Activated T-helper 9 cell treated with anti-CD3 and anti-CD28 coated beads, Interleukin-2, amount 50 U/mL, for 16 hours (primary cell): ENCODE measurements at places on chromosomes 2 and 18.

DNA sequence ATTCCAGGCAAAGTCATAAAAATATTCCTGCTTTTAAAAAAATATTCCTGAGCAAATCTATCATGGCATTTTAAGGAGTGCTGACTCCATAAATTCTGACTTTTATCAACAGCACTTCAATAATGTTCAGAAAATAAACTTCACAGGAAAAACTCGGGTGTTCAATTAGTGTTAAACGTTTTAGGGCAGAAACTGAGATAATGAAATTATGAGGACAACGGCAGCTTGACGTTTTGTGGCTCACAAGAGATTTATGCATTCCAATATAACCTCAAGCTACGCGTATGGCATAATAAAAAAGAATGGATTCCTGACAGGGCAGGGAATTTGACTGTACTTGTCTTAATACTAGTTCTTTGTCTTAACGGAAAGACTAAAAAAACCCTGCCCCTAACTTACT, 133.2 kb downstream of the ICOS start:
- DNase-seq, result no peak

GRCh38 chr2:37779611-37780386, 108.4 kb upstream of the CDC42EP3 start:
- DNase-seq, result no peak

DNA sequence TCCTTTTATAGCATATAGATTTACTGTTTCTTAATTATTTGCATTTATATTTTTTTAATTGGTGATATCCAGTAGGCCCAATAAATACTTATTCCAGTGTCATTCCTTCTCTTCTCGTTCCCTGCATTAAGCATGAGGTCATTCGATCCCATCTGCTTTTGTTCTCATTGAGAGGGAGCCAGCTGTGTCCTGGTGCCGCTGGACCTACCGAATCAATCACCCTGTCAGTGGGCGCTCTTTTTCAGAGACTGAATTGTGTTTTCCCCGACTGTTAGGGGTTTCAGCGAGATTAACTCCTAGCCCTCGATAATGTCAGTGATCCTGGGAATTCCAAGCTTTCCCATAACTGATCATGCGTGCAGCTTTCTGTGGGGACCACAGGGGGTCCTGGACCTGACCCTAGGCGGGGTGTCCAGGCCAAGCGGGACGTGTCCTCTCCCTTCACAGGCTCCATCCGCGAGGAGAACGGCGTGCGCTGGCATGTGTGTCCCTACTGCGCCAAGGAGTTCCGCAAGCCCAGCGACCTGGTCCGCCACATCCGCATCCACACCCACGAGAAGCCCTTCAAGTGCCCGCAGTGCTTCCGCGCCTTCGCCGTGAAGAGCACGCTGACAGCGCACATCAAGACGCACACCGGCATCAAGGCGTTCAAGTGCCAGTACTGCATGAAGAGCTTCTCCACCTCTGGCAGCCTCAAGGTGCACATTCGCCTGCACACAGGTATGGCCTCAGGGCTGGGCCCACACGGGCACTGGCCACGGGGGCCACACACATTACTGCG, 72.4 kb downstream of the ZNF236 start:
- no peak for DNase-seq

DNA sequence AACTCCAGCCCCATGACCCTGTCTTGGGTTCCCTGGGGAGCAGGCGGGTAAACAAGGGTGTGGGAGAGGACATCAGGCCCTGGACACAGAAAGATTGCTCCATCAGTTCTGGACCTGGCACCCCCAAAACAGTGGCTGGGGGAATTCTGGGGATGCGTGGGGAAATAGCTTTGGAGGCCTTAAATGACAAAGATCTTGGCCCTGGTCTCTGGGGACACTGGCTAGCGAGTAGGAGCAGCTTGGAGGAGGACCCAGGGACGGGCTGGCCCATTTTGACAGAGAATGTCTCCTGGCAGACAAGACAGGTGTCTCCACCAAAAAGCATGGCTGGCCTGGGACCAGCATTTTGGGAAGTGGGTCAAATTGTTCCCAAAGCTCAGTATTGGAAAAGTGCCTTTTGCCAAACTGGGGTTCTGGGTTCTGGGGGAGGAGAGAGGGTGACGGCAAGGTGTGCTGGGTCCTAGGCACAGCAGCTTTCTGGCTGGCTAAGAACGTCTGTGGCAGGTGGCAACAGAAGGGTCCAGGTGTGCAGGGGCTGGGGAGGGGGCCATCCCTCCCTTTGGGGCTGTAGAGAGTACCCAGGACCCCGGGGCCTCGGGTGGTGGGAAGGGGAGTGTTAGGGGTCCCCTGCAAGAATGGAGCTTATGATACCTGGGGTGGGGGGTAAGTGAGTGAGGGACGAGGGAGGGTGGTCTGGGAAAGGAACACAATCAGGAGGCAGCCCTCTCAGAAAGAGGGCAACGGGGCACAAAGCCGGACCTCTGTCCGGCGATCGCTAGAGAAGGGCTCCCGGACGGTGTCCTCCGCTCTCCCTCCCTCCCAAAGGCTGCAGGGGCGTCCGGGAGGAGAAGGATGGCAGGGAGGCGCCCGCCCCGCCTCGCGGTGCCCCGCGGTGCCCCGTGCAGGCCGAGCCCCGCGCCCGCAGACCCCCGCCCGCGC, 556 bp downstream of the CYRIA start:
- no peak for DNase-seq

GRCh38 chr2:227198866-227199265, 34.4 kb downstream of the COL4A3 start:
- no peak for DNase-seq

GRCh38 chr2:219851169-219851568, 223.7 kb downstream of the SLC4A3 start:
- DNase-seq, result no peak

- no peak for DNase-seq
These were observed 15.6 kb upstream of the FHOD3 start for GRCh38 chr18:36281936-36282335.

- DNase-seq, result no peak
These were observed 430.4 kb downstream of the LPIN1 start for GRCh38 chr2:12176623-12177454.

DNA sequence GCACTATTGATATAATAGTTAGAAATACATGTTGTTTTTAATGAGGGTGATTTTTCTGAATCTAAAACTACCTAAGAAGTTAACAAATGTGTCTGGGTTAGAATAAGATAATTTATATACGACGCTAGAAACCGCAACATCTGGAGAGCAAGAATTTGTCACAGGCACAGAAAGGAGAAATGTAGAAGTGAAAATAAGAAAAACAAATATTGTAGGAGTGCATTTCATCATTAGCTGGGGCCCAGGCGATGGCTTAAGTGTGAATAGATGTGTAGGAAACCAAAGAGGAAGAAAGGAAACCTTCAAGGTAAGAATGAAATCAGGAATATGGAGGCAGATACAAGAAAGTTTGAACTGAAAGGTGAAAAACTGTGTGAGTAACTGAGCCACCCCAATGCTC, 90.3 kb downstream of the LRP2 start:
- no peak for DNase-seq

DNA sequence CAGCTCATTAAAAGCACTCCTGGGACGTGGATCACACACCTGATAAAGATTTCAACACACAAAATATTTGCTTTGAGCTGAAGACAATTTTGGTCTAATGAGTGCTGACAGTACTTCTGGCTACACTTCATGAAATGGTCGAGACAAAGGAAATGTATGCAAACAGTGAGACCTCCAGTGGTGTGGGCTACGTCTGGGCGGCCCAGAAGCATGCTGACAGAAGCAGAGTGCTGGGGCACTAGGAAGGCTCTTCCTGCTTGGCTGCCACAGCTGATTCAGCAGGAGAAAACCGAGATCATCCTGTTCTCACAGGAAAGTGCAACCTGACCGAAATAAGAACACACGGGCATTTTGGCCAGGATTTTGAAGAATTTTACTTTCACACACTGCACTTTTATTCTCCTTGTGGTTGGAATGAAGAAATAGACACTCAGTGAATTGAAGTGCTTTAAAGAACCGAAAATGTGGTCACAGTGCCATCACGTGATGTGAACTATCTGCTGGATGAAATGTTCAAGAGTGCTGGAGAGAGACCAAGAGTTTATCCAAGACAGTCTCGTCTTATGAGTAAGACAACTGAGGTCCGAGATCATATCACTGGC, 149.5 kb downstream of the CCBE1 start:
- no peak for DNase-seq
